BJ (cell line): ENCODE measurements at places on chromosomes 1 and 21.

GRCh38 chr1:65311760-65312159 is 2.4 kb downstream of the DNAJC6 start:
- DNase-seq, result no peak

- no peak for DNase-seq
These were observed 100.0 kb upstream of the NRIP1 start for GRCh38 chr21:15164678-15165303.

- DNase-seq, result no peak
These were observed 771.1 kb downstream of the BRINP3 start for GRCh38 chr1:189706594-189706993.

- no peak for DNase-seq
These were observed 197.4 kb downstream of the HS2ST1 start for GRCh38 chr1:87111659-87112371.

GRCh38 chr1:73998348-73998959 is 199.5 kb downstream of the LRRIQ3 start:
- no peak for DNase-seq

DNA sequence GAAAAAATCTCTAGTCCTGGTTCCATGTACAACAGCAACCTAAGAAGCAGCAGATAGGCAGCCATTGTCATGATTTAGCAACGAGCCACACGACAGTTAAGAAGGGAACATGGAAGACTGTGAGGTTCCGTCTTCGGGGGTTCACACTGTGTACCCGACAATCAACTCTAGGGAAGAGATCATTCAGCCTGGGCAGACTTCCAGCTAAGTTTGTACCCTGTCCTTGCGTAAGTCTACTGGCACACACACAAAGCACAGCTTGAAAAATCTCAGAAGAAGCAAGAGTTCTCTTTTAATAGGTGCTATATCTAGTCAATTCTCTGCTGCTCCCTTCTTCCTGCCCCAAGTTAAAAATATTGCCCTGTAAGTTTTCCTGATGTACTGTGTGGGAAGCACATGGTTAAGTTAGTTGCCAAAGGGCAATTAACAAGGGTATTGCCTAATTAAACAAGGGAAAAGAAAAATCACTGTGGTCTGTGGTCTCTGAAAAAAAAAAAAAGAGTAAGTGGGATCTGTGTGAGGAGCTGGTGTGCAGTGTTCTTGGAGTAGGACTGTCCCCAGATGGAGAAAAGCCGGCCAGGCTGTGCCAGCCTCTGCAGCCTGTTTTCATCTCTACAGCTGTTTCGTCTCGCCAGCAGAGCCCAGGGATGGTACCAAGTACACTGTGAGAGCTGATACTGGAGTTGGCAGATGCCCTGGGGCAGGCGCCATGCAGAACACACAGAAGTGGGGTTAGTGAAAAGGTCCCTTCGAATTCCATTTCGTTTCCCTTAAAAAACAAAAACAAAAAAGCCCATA is 6.4 kb upstream of the MYBPHL start:
- no peak for DNase-seq

DNA sequence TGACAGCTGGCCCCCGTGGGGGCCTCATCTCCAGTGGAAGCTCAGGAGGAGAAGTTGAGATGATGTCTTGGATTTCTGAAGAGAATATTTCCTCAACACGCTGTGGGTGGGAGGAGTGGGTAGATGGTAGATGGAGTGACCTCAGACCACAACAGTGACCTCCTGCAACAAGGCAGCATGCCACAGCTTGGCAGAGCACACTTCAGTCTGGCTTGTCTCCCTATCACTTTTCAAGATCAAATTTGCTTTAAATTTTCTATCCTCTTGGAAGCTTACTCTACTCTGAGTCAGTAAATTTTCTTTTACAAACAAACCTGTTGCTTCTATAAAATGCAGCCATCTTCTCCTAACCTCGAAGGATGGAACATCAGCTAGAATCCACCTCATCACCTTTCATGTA is 59.7 kb downstream of the NTPCR start:
- no peak for DNase-seq

DNA sequence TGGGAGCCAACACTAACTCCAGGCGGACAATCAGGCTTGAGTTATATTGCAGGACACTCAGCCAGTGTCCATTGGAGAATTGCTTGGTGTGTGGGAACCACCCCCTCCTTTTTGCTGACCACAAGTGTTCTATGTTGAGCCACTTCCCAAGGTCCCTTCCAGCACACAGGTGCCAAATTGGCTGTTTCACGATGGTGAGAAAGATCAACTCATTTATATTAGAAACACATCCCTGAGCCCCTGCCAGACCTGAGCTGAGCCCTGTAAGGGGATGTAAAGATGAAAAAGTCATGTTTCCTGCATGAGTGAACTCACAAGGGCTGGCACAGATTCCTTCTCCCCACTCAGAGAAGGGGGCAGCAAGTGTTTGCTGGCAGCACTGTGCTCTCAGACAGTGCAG is 96.5 kb downstream of the KCNN3 start:
- DNase-seq, result no peak

GRCh38 chr1:100613817-100614559 is 76.0 kb downstream of the GPR88 start:
- DNase-seq, result no peak

DNA sequence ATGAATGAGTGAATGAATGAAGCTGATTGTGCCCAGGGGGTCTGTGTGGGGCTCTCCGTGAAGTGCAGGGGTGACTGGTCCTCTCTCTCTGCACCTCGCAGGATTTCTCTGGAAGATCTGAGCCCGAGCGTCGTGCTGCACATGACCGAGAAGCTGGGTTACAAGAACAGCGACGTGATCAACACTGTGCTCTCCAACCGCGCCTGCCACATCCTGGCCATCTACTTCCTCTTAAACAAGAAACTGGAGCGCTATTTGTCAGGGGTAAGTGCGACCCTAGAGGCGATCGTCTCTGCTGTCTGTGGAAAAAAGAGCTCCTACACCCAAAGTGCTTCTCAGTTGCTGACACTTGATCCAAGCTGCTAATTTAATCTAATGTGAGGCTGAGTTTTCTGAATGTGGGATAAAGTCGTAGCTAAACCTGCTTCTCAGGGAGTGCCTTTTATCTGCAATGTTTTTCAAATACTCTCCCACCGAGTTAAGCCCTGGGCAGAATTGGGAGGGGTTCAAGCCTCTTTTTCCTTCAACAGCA is 101.7 kb downstream of the HUNK start:
- no peak for DNase-seq

- no peak for DNase-seq
These were observed 14.1 kb downstream of the F5 start for GRCh38 chr1:169572187-169572586.

GRCh38 chr1:9542430-9542829 is 3.2 kb downstream of the SLC25A33 start:
- no peak for DNase-seq

- DNase-seq, result no peak
These were observed at the start of gene LCE1C for GRCh38 chr1:152806576-152806975. LCE1C (minus strand) TSS chr1:152806651; CDS start chr1:152805478, 1,173 bp downstream.

DNA sequence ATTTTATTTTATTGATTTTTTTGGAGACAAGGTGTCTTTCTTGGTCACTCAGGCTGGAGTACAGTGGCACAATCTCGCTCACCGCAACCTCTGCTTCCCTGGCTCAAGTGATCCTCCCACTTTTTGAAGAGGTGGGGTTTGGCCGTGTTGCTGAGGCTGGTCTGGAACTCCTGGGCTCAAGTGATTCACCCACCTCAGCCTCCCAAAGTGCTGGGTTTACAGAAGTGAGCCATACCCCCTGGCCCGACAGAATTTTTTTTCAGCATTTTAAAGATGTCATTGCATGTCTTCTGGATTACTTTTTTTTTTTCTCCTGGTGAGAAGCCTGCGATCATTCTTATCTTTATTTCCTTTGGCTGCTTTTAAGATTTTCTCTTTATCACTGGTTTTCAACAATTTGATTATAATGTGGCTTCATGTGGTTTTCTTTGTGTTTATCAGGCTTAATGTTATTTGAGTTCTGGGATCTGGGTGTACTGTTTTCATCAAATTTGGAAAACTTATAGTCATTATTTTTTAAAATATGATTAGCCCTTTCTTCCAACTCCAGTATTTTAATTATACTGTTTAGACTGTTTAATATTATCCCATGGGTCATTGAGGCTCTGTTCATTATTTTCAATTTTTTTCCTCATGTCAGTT is 23.1 kb upstream of the PTBP2 start:
- DNase-seq, result no peak

DNA sequence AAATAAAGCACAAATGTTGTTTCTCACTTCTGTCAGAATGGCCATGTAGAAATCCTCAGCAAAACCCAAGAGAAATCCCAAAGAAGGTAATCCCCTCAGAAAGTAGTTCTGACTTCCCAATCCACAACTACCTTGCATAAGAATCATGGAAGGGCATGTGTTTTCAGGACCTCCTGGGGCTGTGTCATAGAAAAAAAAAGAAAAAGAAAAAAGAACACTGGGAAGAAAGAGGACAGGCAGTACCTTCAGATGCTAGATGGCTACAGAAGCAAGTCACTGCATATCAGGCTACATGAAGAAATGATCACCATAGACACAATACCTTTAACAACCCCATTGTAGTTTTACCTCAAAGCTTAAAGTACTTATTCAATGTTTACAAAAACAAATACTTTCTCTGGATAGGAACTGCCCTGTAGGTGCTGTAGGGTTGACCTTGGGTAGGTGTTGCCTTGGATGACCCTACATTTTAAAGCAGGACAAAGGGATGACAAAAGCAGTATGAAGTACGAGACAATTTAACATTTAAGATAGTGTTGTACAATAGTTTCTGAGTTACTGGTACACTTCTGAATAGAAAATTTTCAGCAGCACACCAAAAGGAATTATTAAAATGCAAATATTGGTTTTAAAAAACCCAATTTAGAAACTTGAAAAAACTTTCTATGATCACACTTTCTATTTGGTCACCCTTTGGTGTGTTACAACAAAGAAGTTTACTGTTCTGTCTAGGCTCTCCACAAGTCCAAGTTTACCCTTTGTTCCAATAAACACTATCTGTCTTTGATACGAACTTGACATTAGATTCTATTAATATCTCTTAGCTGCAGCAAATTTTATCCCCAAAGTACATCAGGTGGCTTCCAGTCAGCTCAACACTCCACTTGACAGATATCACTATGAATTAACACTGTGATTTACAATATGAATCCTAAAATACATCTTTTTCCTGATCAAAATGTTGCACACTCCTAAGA is 5.0 kb downstream of the TRIT1 start:
- DNase-seq, result no peak

GRCh38 chr1:246329900-246330299 is 177.2 kb downstream of the SMYD3 start:
- DNase-seq, result no peak
